ENCODE measurements at places on chromosomes 3 and 15. TPM values are rescaled to one million over a fixed set of nuclear protein-coding genes. Genes with fewer than 3 reads are reported as not detected.

- no peak for DNase-seq
Observed at GRCh38 chr3:52228266-52228665, 2.8 kb upstream of the TLR9 start.

DNA sequence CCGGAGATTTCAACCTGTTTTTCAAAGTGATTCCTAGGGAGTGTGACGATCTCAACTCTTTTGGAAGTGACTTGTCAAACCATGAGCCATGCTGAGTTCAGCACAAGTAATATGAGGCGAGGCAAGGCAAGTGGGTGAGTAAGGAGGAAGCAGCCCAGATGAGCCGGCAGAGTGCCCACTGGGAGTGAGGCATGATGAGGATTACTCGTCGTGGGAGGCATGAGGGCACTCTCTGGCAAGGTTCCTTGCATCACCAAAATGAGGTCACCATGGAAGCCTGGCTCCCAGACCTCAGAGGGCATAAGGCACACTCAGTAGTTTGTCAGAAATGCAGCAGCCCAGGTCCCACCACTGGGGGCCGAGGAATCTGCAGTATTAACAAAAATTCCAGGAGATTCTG, 636.1 kb downstream of the MAGI1 start:
- DNase-seq = no peak

Gene PLA2G4E
- 0.09 TPM for total RNA-seq

GRCh38 chr3:10160925-10161324, 3.8 kb upstream of the IRAK2 start:
- no peak for DNase-seq

DNA sequence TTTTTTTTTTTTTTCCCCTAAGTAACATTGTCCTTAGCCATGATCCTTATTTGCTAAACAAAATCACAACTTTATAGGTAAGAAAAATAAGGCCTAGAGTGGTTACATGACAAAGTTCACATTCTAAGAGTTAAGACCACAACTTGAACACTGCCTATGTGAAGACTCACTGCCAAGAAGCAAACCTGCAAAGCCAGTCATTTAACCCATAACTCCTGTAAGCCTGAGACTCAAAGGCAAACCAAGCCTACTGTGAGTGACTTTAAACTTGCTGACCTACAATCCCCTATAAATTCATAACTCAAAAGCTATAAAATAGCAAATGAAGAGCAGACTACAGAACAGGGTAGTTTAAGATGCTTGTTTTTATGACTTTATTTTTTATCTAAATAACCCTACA, 12.9 kb upstream of the ANKRD28 start:
- DNase-seq = no peak

Gene IP6K2
- total RNA-seq = 212 TPM

GRCh38 chr3:42061025-42061712, 30.0 kb upstream of the TRAK1 start:
- DNase-seq = no peak

Gene PP2D1
- total RNA-seq = not detected

DNA sequence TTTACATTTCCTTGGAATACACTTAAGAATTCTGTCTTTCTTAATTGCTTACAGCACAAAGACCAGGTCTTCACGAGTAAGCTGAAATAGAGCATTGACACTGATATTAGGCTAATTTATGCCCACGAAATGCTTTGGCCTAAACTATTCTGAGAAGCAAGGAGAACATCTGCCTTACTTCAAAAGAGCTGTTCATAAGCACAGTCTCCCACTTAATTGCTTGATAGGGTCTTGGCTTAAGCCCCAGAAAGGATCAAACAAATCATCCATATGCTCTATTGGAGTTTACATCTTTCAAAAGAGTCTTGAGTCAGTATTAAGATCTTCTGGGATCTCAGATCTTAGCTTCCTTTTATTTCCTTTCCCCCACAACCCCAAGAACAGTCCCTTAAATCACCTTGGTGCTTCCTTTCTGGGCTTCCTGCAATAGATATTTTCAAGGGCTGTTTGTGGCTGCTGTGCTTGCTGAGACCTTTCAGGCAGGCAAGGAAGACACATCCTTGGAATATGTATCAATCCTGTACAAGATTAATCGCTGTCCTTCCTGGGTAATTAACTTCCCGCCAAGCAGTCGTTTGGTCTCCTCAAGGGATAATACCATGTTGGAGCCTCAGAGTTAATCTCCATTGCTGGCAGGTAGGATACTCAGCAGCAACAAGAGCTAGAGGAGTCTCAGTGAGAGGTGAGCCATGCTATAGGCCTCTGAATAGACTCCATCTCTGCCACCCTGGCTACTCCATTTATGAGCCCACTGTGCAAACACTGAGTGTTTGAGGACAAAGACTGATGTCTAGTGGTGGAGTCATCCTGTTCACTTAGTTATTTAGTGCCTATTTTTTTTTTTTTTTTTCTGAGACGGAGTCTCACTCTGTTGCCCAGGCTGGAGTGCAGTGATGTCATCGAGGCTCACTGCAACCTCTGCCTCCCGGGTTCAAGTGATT, 37.1 kb downstream of the TMEM158 start:
- DNase-seq = no peak

DNA sequence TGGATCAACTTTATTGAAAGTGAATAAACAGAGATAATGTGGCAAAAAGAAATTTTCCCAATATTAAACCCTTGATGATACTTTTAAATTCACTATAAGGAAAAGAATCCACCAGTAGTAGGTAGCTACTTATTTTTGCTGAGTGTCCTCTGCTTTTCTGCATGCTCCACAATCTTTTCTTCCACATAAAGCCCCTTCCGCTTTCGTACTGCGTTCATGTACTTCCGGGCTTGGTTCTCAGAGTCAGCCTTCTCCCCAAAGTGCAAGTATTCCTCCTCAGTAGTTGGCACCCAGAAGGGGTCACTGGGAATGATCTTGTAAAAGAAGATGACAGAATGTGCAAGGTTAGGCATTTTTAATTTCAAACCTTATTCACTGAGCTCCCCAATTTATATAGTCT, 84.4 kb upstream of the MEX3B start:
- DNase-seq = no peak

Gene FANCD2OS
- total RNA-seq = not detected

DNA sequence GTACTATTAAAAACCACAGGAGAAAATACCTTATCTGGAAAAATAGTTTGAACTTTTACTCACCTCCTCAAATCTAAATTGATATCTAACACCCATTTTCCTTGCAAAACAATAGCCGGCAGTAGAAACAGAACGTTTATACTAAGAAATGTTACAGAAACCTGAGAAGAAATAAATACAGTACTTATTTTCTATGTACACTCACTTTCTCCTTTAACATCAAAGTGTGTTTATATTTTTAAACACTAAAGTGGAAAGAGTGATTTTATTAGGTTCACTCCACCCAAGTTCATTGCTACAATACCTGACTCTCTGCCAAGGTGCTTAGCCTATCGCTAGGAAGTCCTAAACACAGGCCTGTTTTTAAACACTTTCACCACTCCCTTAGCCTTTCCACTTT, 87.8 kb upstream of the TJP1 start:
- DNase-seq = no peak

- no peak for DNase-seq
Observed at GRCh38 chr15:73125219-73125618, 73.0 kb downstream of the NEO1 start.

DNA sequence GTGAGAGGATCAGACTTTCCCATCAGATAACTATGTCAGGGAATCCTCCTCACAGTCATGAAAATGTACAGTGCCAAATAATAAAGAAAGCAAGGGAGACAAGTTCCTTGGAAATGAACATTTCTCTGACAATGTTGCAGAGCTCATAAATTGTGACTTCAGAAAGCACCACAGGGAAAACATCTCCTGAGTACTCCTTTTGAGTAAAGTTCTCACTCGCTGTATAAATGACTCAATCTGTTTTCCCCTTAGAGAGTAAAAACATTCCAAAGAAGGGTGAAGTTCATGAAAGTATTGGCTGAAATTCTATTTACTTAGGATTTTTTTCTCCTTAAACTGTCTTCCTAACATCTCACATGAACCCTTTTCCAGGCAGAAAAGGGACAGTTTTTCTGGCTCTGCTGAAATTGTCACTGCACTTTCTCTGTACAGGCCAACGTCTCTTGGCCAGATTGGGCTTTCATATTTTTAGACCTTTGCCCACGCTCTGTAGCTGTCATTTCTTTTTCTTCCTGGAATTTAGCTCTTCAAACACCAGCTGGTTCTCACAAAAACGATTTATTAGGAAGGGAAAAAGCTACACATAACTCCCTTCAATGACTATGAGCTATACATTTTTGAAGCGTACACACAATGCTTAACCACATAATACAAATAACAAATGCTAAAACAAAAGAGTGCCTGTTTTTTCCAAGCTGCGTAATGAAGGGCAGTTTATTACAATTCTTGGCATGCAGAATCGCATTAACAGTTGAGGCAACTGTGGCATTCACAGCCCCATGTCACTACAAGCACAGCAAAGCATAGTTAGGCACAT, 216.1 kb downstream of the ATP8B4 start:
- DNase-seq = no peak

Gene LMAN1L
- total RNA-seq = not detected

- DNase-seq = no peak
Observed at GRCh38 chr3:74613060-74613459, 1.4 kb downstream of the CNTN3 start.

DNA sequence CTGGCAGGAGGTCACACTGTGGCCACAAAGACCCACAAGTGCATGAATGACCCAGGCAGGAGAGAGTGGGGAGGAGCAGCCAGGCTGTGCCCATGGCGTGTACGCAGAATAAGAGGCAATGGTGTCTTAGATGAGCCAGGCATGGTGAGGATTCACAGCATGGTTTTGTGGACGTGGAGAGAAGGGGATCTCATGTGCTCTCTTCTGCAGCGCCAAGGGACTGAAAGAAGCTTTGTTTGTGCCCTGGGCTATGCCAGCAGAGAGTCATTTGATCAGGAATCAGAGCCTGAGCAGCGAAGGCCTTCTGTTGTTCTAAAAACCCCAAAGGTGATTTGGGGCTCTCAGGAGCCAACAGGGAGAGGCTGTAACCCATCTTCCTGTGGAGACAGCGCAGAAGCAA, 18.7 kb upstream of the RPP14 start:
- no peak for DNase-seq

Gene NR2F2
- 40.3 TPM for total RNA-seq

- no peak for DNase-seq
Observed at GRCh38 chr15:88624156-88624970, 3.2 kb downstream of the AEN start.

DNA sequence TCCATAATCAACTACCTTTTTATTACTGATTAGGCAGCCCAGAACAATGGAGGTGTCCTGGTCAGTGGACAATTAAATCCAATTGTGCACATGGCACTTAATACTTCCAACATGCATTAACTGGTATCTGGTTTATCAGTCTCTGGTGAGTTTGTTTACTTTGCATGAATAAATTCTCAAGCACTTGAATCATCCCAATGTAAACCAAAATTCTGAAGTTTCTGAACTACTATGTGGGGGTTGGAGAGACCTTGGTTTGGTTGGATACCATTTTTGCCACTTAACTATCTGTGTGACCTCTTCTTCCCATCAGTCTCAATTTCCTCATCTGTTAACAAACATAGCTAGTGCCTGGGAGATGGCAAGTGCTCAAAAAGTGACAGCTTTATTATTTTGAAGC, 70.5 kb upstream of the MAP4 start:
- no peak for DNase-seq

Gene PLS1
- total RNA-seq = 15.7 TPM

DNA sequence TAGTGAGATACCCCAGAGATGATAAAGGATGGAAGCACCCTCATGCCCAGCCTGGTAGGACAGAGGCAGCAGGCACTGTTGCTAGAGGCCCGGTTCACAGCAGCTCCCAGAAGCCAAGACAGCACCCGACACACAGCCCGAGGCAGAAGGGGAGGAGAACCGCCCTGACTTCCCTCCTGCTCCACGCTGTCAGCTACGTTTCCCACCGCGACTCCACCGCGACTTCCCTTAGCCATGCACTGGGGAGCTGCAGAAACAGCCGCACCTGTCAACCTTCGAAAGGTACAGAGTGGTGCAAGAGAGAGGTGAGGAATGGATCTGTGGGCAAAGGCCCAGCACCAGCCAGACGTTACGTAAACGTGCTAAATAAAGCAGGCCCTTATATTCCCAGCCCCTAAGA, 529.2 kb downstream of the GABRG3 start:
- no peak for DNase-seq

- DNase-seq = no peak
Observed at GRCh38 chr3:89628856-89629670, 521.6 kb downstream of the EPHA3 start.

GRCh38 chr3:151350656-151351055, 21.3 kb upstream of the P2RY13 start:
- DNase-seq = no peak

GRCh38 chr15:38174691-38175090, 77.9 kb upstream of the SPRED1 start:
- no peak for DNase-seq

DNA sequence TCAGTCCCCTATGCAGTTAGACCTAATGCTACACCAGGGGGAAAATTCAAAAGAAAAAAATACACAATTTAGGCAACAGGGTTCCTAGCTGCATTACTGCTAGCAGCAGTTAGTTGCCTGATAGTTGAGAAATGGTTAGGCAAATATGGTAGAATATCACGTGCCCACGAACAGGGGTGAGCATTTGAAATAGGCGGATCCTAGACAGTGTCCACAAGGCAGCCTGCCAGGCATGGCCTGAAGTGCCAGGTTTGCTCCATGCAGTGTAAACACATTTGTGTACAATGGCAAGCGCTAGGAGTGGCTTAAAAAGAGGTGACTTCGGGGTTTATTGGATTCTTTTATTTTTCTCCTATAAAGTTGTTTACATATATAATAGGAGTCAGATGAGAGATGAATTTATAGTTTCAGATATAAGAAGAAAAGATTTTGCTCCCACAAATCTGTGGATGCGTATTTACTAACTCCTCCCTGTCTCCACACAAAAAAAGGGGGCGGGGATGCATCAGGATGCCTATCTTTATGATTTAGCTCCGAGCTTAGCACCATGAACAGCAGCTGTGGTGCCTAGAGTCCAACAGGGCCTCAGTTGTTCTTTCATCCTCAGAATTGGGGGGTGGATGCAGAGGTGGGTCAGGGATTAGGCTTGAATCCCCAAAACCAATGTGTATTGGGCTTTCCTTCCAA, 3.9 kb upstream of the TGM4 start:
- DNase-seq = no peak

DNA sequence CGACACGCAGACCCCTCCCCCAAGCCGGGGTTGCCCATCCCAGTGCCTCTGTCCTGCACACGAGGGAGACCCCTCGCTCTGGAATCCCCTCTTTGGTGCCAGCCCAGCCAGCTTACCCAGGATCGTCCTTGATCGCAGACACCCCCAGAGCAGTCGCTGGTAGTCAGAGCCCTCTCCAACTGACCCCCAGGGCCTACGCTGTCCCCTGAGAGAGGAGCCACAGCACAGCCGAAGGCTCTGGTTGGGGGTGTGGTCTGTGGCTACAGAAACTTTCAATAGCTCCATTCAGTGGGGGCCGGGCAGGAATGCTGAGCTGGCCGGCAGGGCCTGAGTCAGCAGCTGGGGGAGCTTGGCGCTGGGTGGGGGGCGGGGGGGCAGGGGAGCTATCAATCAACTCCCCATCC, at the start of gene LCTL:
Gene LCTL (minus strand): TSS at position 258 of the 404 bp plus-strand sequence. CDS start 633 bp downstream, outside the sequence.
- no peak for DNase-seq

- no peak for DNase-seq
Observed at GRCh38 chr3:77648664-77649063, 608.8 kb downstream of the ROBO2 start.

Gene CHL1
- 32.5 TPM for total RNA-seq
